ENCODE measurements at places on chromosomes 16 and 17. TPM values are rescaled to one million over a fixed set of nuclear protein-coding genes. Genes with fewer than 3 reads are reported as not detected.

Gene EVI2A
- total RNA-seq = 0.22 TPM

- DNase-seq = no peak
Measured at GRCh38 chr17:21213638-21214014, 335 bp downstream of the TMEM11 start.

DNA sequence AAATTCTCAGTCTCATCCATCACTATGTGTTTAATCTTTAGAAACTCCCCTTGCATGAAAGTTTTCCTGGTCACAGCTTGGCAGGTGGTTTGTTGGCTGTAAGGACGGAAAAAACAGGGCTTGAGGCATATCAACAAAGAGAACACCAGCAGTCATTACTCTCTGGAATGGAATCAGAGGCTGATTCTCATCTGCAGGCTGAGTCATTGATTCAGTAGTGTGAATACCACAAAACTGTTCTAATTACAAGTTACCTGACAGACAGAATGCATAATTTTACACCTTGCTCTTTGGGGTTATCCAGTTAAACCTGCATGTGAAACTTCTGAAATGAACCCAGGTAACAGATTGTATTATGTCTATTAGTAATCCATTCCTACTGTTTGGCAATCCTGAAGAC is 11.5 kb upstream of the SLFN12L start:
- no peak for DNase-seq

GRCh38 chr17:40559954-40560591 is 5.2 kb downstream of the CCR7 start:
- peak; percentile 88 for DNase-seq
